ENCODE measurements at places on chromosomes 1 and 21.

GRCh38 chr1:236016782-236017400, 48.0 kb downstream of the NID1 start:
- DNase-seq: no peak

DNA sequence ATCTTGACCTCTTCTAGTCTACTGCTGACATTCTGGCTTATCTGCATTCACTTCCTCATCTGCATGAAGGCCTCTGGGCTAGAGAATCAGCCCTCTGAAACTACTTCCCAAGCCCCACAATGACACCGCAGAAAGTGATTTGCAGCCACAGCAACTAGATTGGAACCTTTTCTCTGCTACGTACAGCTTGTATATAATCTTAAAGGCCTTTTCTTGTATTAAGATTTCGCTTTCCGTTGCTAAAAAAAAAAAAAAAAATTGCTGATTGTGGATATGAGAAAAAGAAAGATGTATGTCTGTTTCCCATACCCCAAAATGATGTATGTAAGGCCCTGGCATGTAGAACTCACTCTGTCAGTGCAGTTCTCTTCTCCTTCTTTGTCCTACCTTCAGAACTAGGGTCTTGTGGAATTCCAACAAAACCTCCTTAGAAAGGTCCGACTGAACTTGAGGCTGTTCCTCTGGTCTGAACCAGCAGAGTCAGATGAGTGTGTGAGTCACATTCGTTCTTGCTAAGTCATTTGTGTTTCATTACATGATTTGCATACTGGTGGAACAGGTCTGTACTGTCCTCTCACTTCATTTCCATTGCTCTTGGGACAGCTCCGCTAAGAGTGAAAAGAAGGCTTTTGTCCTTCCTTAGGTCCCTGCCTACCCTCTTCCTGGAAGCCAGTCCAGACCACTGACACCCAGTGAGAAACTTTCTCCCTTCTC, 62.7 kb downstream of the PLPP3 start:
- peak; percentile 65 for DNase-seq

GRCh38 chr1:66518654-66519053, 15.3 kb upstream of the SGIP1 start:
- no peak for DNase-seq

DNA sequence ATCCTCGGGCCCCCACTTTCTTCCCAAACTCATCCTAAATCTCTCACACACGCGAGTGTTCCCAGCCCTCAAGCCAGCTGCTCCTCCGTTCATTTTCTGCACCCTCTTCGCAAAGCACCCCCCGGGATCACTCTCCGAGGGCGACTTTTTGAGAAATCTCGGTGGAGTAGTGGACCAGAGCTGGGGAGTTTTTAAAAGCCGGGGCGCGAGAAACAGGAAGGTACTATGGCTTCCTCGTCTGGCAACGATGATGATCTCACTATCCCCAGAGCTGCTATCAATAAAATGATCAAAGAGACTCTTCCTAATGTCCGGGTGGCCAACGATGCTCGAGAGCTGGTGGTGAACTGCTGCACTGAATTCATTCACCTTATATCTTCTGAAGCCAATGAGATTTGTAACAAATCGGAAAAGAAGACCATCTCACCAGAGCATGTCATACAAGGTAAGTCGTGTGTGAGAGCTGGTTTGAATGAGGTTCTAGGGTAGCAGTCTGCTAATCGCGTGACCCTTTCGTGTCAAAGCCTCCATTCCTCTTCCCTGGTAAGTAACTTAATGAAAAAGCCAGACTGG, 800 bp downstream of the DR1 start:
- DNase-seq: no peak

GRCh38 chr1:177472567-177472966, 301.8 kb downstream of the BRINP2 start:
- no peak for DNase-seq

- DNase-seq: no peak
Observed at GRCh38 chr21:38342739-38343138, 85.9 kb downstream of the KCNJ15 start.

DNA sequence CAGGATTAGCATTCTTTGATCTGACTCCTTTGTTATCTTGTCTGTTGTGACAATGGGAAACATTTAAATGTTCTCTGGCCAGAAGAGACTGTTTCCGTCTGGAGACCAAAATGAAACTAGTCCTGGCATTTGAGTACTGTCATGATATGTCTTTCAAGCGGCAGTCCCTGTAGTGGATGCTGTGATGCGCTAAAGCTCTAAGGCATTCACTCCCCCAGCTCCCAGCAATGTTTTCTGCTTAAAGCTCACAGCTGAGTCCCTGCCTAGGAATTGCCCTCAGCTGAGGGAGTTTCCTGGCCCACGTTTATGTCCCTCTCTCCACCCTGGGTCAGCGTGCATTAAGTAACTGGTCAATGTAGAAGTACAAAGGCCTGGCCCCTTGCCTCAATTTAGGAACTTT, 109.4 kb downstream of the UCHL5 start:
- no peak for DNase-seq

DNA sequence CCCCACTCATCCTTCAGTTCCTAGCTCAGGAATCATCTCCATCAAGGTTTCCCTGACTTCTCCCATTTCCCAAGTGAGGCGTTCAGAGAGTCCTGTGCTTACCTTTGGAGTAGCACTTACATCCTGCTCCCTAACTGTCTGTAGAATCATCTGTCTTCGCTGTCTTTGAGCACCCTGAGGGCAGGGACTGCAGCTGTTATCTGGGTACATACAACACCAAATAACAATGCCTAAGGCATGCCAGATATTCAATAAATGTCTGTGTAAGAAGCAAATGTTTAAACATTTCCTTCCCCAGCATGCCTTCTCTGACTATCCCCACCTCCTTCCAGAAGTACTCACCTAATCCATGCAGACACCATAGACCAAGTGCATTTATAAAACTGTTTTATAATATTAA, 65.4 kb downstream of the JAK1 start:
- DNase-seq: no peak

DNA sequence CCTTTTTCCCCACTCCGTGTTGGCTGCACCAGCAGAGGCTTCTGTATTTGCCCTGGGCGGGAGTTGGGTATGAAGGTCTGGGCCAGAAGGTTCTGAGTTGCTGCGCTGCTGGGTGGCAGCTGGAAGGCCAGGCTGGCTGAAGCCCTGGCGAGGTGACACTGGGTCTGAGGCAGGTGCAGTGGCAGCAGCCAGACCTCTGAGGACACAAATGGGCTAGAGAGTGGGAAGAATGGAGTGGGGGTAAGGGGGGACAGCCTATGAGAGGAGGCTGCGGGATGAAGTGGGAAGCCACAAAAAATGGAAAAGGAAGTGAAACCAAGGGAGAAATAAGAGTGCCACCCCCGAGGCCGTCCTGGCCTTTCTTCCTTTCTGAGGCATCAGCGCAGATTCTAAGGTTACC, 53.2 kb downstream of the STX6 start:
- DNase-seq: no peak

DNA sequence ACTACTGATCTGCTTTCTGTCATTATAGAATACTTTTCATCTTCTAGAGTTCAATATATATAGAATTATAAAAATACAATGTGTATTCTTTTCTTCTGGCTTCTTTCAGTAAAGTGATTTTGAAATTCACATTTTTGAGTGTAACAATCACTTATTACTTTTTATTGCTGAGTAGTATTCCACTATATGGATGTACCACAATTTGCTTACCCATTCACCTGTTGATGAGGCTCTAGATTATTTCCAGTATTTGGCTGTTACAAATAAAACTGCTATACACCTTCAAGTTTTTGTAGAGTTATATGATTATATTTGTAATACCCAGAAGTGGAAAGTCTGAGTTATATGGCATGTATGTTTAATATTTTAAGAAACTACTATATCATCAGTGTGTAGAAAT, 159.4 kb downstream of the RWDD3 start:
- DNase-seq: no peak

DNA sequence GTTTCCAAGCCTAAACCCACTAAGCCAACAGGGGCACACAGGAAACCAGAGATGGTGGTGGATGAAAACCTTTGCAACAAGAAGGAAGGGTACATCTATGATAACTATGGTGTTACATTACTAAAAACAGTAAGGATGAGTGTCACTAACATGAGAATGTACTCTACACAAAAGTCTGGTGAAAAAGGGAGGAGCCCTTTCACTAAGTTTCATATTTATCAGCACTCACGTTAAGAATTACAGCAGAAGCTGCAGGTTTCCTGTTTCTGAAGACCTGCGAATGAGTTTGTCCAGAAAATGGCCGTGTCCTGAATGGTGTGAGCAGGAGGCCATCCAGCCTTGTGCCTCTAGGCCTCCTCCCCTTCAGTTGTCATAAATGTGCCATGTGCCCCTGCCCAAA, 17.8 kb downstream of the ABCG1 start:
- no peak for DNase-seq

DNA sequence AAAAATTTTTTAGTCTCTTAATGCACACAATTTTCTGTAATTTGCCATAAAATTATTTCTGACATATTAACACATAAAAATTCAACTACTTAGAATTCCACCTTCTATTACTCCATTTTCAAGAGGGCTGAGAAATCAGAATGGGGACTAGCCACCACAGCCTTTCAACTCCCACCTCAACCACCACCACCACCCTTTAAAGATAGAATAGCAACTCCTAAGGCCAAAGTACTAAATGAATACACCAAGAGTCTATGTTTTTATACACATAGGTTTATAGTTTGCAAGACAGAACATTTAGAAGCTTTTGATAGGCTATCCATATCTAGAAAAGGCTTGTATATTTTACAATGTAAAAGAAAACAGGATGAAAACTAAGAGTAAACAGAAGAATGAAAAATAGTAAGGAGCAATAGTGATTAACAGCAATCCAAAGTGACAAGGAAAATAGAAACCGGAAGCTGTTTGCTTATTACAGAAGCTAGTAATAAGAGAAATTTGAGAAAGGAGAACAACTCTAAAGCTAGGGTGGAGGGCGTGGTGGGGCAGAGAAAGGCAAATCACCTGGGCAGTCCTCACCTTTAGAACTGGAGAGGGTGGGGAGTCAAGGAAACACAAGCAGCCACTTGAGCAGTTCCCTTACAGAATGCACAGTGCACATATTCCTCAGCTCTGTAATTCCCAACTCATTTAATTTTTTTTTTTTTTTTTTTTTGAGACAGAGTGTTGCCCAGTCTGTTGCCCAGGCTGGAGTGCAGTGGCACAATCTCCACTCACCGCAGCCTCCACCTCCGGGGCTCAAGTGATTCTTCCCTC, 27.7 kb downstream of the EPS15 start:
- DNase-seq: no peak

GRCh38 chr1:180503280-180503862, 994 bp upstream of the ACBD6 start:
- DNase-seq: peak; percentile 54

DNA sequence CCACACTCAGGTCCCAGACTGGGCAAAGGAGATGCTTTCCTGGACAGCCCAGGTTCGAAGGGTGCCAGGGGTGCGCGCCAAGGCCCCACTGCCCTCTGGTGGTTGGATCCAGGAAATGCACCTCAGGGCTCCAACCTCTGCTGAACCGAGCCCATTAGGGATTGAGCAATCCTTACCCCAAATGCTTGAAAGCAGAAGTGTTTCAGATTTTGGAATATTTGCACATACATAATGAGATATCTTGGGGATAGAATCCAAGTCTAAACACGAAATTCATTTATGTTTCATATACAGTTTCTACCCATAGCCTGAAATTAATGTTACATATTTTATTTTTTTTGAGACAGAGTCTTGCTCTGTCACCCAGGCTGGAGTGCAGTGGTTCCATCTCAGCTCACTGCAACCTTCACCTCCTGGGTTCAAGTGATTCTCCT, 57.4 kb downstream of the SLC9A1 start:
- peak; percentile 66 for DNase-seq

GRCh38 chr1:166889776-166890175, 13.7 kb upstream of the TADA1 start:
- no peak for DNase-seq

DNA sequence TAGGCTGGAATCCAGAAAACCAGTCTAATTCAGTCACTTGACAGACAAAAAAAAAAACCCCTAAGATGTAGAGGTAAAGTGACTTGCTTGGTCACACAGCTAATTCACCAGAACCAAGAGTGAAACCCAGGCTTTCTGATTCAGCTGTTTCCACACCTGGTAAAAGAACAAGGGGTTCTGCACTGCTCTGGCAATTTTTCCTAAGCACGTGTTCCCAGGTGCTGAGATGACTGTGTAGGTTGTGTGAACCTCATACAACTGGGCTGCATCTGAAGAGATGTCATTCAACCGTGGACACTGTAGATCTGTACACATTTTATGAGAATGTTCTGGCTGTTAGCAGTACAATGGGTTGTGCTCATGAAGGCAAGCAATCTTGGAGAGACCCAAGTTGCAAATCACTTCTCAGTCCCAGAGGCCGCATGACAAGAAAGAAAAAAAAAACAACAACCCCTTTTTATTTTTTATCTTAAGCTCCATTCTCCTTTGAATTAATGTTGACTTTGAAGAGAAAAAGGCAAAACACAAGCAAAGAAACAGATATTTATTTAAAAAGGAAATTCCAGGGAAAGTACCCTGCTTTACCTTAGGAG, 95.4 kb downstream of the INTS7 start:
- peak; percentile 23 for DNase-seq

DNA sequence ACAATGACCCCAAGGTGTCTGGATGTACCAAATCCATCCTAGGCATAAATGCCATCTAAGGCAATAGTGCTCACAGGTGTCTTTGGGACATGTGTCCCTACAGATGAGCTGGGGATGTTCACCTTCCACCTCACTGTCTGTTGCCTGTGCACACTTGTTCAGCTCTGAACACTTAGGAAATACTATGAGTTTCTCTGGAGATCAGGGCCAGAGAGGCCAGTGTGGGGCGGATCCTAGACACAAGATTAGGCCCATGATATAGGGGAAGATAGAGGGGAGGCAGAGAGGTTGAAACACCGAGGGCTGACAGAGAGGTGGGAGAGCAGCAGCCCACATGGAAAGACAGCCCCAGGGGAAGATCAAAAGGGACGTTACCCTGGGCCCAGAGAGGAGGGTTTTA, 25.6 kb downstream of the C1orf116 start:
- no peak for DNase-seq

GRCh38 chr1:68111519-68112436, 61.4 kb upstream of the DIRAS3 start:
- DNase-seq: peak; percentile 94

- DNase-seq: no peak
Observed at GRCh38 chr1:240174734-240175133, 83.1 kb downstream of the FMN2 start.

GRCh38 chr1:9413877-9414213, 121.2 kb downstream of the SPSB1 start:
- DNase-seq: no peak

DNA sequence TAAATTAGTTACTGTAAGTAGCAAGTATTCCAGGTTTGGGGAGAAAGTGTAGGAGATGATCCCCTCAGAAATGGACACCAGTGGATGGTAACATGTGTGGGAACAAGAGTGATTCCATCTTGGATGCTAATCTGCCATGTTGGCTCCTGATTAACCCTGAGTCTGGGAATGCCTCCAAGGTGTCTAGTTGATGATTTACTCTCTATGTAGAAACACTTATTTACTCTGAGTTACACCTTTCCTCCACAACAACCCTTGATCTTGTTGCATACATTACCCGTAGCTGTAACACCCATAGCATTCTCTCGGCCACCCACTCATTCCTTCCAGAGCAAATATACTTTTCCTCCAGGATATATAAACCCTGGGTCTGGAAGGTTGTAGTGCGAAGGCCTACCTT, 315.9 kb upstream of the GREM2 start:
- DNase-seq: no peak

GRCh38 chr1:2436876-2437275, 24.5 kb upstream of the PEX10 start:
- DNase-seq: no peak

- DNase-seq: no peak
Observed at GRCh38 chr1:183195142-183195574, 9.1 kb downstream of the LAMC2 start.

Data from pons (tissue), 1 donor.